ENCODE measurements at places on chromosomes 2 and 18.

- DNase-seq, result no peak
These were observed 93.5 kb upstream of the STK39 start for GRCh38 chr2:168340931-168341330.

DNA sequence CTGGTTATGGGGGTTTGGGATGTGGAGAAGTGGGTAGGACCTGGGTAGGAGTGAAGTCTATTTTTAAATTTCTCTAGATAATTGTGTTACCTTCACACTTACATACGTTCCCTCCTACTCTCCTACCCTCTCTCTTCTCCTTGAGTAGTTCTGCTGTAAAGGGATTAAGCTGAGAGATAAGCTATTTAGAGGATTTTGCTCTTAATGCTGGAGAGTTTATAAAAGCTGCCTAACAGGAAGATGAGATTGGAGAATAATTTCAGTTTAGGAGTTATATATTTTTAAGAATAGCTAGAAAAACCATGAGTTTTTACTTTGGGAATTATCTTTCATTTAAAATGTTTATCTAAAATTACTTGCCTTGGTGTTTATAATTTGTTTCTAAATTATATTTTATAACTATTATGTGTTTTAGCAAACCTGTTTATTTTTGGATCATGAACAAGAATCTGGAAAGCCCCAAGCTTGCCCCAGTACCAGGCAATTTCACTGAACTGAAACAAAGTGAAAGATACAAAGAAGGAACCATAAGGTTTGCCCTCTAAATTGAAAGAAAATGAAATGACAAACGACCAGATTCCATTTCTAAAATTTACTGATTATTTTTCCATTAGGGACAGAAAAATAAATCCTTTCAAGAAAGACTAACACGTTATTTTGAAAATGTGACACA, 101.5 kb downstream of the ZNF532 start:
- DNase-seq, result no peak

- no peak for DNase-seq
These were observed 15.8 kb downstream of the TMEM200C start for GRCh38 chr18:5879479-5879882.

GRCh38 chr2:210527286-210527685, 29.1 kb upstream of the CPS1 start:
- no peak for DNase-seq

DNA sequence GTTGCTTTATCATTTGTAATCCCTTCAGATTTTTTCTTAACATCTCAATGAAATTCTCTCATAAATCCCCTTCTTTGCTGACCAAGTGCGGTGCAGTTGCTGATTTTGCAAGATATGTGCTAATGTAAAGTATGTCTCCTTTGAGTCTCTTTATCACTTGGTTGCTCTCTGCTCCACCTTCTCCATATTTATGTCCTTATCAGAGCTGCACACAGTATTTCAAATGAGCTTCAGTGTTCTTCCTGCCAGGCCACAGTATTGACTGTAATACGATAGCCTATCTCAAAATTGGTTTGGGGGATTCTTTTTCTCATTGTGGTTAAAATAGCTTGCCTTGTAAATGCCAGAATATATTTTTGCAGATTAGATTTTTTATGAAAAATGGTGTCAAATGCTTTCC, 32.2 kb downstream of the MAIP1 start:
- no peak for DNase-seq

GRCh38 chr2:65450810-65451209, 18.4 kb upstream of the SPRED2 start:
- DNase-seq, result no peak

DNA sequence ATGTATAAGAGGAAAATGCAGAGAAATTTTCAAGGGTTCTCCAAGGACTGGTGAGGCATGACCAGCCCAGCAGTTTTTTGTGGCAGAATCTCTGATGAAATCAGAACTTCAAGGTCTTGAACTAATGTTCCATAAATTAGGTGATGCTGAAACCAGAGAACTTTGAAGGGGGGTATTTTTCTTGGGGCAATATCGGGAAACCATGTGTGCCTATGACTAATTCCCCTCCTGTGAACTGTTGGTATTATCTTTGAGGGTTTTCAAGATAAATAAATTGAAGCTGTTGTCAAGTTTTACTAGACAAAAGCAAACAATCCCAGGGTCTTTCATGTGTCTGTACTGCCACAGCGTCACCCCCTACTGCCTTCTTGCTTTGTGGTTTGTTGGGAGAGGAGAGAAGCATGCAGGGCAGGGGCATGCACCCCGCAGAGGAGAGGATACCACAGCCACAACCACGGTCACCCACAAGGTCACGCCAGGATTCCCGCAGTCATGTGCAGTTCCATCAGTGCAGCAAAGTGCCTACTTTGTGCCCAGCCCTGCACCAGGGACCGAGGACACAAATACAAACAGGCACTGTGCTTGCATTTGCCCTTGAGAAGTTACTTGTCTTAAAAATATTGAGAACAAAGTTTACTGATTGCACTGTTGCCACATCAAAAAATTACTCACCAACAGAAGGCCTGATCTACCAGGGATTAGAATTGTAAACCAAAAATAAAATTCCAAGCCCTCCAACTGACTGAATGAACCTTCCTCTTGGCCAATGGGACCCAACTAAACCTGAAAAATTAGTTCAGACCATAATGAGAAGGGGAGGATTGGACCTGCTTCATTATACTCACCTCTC, 413.3 kb upstream of the TRIB2 start:
- DNase-seq, result no peak

DNA sequence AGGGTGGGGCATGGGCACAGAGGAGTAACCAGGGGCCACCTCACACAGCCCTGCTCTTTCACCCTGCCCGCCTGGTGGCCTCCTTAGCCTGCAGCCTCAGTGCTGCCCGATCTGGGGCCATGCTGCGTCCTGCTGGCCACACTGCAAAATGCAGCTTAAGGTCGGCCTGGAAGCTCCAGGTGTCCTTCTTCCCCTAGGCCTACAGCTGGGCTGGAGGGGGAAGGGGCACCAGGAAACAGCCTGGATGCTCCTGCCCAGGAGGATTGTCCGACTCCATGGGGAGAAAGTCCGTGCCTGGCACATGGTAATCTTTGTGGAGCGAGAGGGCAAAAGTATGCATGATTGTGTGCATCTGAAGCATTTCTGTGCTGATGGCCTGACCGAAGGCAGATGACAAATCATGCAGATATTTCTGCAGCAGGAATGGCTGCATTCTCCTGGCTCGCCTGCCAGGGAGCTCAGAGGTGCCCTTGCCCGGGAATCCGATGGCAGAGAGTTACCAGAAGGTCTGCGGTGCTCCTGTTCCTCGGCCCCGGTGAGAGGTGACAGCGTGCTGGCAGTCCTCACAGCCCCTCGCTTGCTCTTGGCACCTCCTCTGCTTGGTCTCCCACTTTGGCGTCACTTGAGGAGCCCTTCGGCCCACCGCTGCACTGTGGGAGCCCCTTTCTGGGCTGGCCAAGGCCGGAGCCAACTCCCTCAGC, 12.8 kb upstream of the ALPP start:
- DNase-seq, result peak; percentile 35

DNA sequence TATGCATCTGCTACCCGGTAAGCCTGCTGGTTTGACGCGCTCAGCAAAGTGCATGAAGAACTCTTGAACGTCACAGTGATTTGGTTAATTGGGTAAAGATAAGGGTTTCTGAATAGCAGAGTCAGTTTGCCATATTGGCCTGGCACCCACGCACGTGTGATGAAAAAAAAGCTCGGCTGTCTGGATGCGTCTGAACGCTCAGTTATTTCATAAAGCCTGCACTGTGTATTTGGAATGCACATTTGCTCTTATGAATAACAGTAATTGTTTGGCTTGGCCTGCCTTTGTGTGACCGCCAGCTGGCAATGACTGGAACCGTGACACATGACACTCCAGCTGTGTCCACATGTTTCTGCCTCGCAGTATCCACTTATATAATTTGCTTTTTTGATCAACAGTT, 129.2 kb upstream of the MEIS1 start:
- DNase-seq, result peak; percentile 40

- DNase-seq, result no peak
These were observed at the start of gene CIDEA for GRCh38 chr18:12254136-12254819. Gene CIDEA, plus strand, starts transcription at chr18:12254361. Its CDS starts 23 bp downstream, at chr18:12254384.

DNA sequence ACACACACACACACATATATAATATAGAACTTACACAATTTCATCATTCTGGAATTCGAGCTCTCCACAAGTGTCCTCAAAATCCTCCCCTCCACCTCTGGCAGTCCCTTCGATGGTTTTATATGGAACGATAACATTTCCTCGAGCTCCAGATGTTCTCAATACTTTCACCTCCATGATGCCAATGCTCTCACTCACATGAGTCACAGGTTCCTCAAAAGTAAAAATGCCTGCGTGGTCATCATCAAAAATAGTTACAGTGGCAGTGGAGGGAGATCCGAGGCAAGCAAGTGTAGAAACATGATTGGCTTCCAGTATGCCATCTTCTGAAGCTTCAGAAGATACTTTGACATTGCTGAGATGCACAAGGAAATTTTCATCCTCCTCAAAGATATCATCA, 23.5 kb downstream of the SLC8A1 start:
- no peak for DNase-seq

DNA sequence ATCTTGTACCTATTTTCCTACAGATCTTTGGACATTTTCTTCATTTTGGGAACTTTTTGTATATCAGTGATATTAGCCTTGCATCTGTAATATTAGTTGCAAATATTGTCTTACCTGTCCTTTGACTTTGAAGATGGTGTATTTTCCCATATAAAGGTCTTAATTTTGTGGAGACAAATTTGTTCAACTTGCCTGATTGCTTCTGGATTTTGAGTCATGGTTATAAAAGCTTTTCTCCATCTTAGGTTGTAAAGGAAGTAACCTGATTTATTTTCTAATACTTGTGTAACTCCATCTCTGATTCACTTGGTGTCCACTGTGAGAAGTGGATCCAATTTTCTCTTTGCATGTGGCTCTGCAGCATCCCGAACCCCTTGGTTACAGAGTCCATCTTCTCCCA, 97.7 kb upstream of the OTOS start:
- DNase-seq, result no peak

DNA sequence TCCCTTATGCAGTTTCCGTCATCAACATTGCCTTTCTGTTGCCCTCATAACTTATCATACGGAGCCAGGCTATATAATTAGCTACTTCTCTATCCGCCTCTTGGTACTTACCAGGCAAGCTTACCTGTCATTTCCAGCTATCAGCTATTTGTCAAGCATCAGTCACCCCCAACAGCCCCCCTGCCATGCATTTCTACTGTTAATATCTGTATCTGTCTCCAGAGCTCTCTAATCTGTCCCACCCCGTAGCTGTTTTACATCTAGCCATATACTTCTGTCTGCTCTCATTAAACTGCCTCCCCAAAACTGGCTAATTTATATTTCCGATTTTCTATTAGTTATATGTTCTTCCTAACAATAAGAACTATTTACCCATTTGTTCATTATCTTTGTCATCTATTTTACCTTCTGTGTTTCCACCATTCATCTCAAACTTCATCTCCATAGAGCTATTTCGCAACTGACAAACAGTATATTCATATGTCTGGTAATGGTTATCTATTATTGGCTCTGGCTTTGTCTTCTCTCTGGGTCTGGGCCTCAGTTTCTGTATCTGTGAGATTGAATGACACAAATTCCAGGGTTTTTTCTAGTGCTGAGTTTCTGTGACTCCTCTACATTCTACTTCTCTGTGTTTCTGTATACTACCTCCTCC, 9.6 kb downstream of the EMX1 start:
- DNase-seq, result no peak

- no peak for DNase-seq
These were observed 13.0 kb upstream of the APCDD1 start for GRCh38 chr18:10441472-10441871.

DNA sequence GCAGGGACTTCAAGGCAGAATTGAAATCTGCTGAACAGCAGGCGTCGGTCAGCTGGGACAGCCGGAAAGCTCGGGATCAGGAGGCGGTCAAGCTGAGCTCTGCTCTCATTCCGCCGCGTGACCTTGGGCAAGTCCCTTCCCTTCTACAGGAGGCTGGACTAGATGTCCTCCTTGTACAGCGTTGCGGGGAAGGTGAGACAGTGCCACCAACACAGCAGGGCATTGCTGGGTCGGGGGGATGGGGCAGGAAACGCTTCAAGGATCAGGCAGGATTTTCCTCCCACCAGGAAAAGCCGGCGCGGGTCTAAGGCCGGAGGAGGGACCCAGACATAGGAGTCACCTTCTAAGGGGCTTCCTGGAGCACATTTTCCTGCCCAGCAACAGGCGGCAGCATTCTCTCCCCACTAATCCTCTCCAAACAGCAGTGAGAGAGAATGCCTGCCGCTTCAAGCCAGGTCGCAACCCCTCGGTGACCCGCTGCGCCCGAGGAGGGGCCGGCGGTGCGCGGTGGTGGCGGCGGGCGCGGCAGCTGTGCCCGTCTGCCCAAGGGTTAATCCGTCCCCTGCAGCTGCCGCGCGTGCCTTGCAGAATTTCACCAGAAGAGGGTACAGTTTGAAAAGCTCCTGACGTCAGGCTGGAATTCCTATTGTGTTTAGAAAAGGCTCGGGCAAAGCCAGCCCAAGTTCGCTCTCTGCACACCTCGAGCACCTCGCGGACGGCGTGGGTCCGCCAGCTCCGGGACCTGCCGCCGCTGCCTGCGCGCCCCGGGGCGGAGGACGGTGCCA, at the start of gene KCNF1:
Gene KCNF1 (plus strand): TSS at position 644 of the 785 bp plus-strand sequence. CDS start 493 bp downstream, outside the sequence.
- peak; percentile 52 for DNase-seq

DNA sequence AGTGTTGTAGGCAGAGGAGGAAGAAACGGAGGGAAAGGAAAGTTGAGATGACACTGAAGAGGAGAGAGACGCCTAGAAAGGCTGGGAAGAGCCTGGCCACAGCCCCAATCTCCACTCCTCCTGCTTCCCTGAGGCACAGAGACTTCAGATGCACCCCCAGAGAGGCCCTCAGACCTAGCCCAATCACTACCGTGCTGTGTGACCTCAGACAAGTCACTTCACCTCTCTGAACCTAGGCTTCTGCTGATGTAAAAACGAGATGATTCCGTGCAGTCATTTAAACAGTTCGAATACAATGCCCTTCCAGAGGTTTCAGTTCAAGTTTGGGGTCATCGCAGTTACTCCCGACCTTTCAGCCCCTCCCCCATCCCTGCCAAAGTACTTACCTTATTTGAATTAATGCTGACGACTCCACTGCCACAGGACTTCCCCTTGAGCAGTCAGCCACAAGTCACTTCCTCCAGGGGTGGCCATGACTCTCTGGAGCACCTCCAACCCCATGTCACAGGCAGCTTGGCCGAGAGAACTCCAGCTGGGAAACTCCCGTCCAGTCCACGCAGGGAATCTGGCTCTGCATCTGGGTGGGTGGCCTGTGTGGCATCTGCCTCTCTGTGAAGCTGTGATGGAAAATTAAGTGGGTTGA, 105.2 kb upstream of the ID2 start:
- peak; percentile 47 for DNase-seq

GRCh38 chr2:42124011-42124785, 45.0 kb upstream of the EML4 start:
- no peak for DNase-seq

DNA sequence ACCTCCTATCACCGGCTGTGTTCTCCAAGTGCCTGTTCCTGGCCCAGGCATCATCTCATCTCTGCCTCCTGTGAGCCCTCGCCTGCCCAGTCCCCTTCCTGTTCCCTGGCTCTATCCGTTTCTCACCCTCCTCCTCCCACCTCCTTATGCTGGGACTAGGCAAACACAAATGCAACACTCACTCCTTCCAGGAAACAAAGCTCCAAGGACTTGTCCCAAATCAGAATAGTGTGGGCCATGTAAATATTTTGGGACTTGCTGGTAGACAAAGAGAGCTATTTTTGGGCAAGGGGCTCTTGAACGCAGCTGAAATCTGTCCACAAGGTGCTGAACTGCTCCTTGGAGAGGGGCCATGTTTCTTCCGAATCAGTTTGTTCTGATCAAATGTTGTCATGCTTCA, 25.3 kb downstream of the MBP start:
- no peak for DNase-seq
